Activated CD4-positive, alpha-beta T cell treated with anti-CD3 and anti-CD28 coated beads for 36 hours (primary cell): ENCODE measurements at places on chromosomes 6 and 20. TPM values are rescaled to one million over a fixed set of nuclear protein-coding genes. Genes with fewer than 3 reads are reported as not detected.

DNA sequence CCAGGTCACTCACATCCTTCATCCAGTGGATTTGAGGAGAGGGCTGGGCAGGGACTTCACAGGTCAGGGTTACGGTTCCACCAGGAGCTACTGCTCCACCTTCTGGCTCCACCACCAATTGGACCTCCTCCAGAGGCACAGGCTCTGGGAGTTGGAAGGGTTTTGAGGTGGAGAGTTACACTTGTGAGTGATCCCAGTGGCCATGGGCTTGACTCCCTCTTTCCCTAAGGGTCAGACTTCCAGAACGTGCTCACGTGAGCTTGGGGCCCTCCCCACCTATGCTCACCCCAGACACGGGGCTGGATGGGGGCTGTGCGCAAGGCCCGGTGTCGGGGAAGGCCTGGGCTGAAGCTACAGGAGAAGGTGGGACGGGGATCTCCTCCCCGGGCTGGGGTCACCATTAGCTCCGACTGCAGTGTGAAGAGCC lies 1.5 kb downstream of the AGER start:
- no peak for DNase-seq

DNA sequence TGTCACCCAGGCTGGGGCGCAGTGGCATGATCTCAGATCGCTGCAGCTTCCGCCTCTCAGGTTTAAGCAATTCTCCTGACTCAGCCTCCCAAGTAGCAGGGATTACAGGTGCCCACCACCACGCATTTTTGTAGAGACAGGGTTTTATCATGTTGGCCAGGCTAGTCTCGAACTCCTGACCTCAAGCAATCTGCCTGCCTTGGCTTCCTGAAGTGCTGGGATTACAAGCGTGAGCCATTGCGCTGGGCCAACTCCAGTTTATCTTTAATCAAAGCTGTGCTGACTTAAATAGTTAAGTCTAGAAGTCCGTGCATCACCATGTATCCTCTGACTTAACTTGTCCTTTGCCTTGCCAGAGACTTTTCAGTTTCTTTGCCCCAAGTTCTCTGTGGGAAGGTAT lies 224.3 kb downstream of the TMEM242 start:
- DNase-seq: no peak

DNA sequence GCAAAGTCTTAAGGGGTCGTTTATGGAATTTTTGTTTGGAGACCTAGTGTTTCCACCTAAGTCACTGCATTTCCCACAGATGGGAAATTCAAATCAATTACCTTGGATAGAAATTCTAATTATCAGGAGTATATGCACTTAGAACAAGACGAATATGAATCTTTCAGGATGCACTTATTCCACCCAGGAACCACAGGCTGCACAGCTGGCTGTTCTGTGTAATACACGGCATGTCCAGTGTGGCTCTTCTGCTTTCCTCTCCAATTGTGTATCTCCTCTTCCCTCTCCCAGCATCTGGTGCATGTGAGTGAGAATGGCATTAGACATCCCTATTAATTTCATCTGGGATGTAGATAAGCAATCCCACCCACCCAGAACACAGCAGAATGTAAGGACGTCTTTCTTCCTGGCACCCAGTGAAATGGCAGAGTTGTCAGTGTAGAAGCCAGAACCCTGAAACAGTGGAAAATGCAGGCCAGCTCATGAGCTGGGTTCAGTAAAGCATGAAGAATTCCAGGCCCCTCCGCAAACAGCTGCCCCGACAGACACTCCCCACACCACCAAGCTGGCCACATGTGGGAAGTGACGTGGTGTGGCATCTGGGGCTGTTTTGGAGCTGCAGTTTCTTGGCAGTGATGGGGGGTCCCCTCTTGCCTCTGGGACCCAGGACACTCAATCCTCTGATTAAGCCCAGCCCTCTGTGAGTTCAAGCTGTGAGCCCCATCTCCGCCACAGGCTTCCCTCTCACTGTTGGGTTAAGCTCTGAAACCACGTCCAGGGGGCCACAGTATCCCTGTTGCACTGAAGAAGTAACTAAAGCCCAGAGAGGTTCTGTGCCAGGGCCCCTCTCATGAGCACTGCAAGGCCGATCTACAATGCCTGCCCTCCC lies 180.1 kb upstream of the CST7 start:
- DNase-seq: no peak

DNA sequence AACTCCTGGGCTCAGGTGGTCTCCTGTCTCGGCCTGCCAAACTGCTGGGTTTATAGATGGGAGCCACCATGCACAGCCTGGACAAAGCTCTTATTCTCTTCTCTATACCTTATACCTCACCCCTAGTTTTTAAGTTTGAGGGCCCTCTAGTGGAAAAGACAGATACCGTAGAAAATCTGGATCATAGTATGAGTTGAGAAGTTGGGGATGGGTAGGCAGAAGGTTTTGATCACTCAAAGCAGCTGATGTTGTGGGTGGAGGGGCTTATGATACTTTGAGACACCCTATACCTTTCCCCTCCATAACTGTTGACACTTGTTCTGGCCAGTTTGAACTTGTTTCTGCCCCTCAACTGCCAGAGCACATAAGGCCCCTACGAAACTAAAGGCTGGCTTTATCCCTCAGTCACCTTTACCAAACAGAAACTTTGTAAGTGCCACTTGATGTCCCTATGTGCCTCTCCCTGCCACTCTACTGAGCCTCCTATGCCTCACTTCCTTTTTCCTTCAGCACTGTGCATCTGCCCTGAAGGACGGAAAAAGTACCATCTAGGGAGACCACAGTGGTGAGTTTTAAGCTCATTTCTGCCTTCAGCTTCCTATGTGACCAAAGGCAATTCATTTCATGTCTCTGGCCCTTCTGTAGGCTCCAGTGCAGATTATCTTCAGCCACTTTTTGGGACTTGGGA lies 28.6 kb downstream of the RALY start:
- no peak for DNase-seq

- no peak for DNase-seq
Observed at GRCh38 chr20:8250539-8251200, 118.6 kb downstream of the PLCB1 start.

- DNase-seq: no peak
Observed at GRCh38 chr6:106702451-106703110, 73.2 kb downstream of the QRSL1 start.

DNA sequence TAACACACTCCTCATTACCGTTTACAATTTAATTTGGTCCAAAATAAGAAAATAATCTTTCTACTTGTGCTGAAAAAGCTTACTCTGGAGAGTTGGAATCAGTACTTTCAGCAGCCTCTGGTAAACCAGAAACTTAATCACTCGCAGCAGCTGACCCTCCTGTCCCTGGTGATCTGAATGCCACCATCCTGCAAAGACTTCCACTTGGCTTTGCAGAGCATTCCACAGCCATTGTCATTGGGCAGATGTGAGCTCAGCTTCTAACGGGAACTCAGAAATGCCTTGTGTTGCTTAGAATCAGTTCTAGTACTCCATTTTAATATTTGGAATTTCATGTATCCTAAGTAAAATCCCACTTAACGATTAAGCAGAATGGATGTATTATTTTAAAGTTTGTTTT lies 59.7 kb downstream of the PHACTR1 start:
- DNase-seq: no peak

DNA sequence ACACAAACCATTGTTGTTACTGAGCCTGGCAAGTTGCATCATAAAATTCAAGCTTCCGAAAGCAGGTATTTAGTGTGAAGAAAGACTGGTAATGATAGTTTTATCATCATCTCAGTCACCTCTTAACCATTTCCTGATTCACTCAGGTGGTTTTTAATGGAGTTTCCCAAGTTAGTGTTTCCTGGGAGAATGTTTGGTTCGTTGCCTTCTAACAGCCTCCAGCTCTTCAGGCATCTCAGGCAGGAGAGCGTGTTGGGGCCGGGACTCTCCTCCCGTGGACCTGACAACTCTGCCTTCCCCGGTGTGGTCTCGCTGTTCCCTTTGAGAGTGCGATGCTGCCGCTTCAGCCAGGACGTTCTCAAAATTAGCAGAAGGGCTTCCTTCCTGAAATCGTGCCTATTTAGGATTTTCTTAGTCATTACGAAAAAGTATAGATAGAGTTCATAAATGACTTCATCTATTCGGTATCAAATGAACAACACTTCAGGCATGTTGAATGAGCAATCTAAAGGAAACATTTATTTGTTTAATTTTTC lies 105.0 kb upstream of the QKI start:
- DNase-seq: no peak

- no peak for DNase-seq
Observed at GRCh38 chr6:125220712-125221111, 67.1 kb downstream of the TPD52L1 start.

DNA sequence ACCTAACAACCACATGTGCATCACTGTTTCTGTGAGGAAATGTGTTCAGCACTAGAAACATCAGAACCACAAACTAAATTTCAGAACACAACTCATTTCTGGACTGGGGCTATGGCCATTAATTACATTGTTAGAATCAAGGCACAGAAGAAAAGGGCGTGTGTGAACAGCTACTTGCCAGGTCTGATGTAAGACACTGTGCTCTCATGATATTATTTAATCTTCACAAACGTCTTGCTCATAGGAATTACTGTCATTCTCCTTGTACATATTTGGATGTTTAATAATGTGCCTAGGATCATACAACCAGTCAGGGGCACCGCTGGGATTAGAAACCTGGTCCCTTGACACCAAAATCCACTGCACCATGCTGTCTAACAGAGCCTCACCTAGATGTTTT lies 14.8 kb downstream of the ADGRF1 start:
- DNase-seq: no peak

- no peak for DNase-seq
Observed at GRCh38 chr6:3222506-3223038, 4.9 kb downstream of the TUBB2B start.

GRCh38 chr6:5995949-5996713 lies 10.6 kb downstream of the NRN1 start:
- DNase-seq: peak; percentile 44

DNA sequence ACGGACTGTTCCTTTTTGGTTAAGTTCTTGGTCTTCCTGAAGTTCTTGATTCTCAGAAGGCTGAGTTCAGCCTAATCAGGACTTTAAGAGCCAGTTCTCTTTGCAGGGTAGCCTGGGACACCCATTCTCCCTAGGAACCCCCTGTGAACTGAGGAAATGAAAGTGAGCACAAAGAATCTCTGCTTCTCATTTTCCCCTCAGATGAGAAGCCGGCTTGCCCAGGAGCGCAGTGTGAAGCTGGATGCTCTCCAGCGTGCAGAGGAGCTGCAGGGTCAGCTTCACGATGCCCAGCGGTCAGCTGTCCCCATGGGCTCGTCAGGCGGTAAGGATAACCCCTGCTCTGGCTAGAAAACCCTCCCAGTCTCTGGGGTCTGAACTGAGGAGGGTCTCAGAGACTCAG lies 34.0 kb downstream of the CD164 start:
- DNase-seq: no peak

DNA sequence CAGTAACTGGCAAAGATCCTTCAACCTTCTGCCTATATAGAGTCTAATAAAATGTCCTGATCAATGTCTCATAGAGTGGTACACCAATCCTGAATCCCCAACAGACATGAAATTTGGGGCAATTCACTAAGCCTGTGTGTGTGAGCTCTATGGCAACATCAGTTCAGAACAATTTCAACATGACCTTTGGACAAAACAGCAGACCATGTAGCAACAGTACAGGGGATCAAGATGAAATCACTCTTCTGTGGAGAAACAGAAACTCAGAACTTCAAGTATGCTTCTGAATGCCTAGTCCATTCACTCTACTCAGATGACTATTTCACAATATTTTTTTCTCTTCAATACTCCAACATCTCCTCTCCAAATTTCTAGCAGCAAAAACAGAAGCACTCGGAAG lies 49.1 kb upstream of the OPRM1 start:
- DNase-seq: no peak

- no peak for DNase-seq
Observed at GRCh38 chr6:138372711-138373463, 4.8 kb upstream of the SMIM28 start.

GRCh38 chr6:76014626-76015530 lies 57.6 kb downstream of the IMPG1 start:
- DNase-seq: no peak

- no peak for DNase-seq
Observed at GRCh38 chr6:80469977-80470376, 363.5 kb downstream of the BCKDHB start.

- peak; percentile 25 for DNase-seq
Observed at GRCh38 chr6:84773431-84774156, 9.2 kb upstream of the TBX18 start.

- no peak for DNase-seq
Observed at GRCh38 chr20:53174454-53174853, 202.3 kb downstream of the TSHZ2 start.

DNA sequence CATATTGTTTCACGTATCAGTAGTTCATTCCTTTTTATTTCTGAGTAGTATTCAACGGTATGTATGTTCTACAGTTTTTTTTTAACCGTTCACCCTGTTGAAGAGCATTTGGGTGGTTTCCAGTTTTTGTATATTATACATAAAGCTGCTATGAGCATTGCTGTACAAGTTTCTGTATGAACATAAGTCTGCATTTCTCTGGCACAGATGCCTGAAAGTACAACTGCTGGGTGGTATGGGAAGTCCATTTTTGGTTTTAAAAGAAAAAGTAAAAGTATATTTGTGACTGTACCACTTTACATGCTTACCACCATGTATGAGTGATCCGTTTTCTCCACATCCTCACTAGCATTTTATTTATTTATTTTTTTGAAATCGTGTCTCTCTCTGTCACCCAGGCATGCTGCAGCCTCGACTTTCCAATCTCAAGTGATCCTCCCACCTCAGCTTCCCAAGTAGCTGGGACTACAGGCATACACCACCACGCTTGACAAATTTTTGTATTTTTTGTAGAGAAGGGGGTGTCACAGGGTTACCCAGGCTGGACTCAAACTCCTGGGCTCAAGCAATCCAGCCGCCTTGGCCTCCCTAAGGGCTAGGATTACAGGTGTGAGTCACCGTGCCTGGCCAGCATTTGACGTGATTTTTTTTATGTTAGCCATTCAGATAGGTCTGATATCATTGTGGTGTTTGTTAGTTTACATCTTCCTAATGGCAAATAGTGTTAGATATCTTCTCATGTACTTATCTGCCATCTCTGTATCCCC lies 11.0 kb upstream of the SIM1 start:
- DNase-seq: no peak

GRCh38 chr6:3432416-3432815 lies 24.4 kb downstream of the SLC22A23 start:
- DNase-seq: no peak

- DNase-seq: no peak
Observed at GRCh38 chr6:121984956-121985355, 414.5 kb upstream of the HSF2 start.

Gene MOG
- total RNA-seq: not detected

Gene CYP39A1
- not detected for total RNA-seq

Gene SYNDIG1
- not detected for total RNA-seq

Gene MOXD1
- total RNA-seq: not detected

Gene C6orf163
- total RNA-seq: 1.5 TPM

Gene FILIP1
- total RNA-seq: not detected

Gene KIF13A
- total RNA-seq: 0.07 TPM

Gene ECT2L
- total RNA-seq: not detected

Gene TRERF1
- total RNA-seq: 12.2 TPM

Gene DPPA5
- total RNA-seq: not detected

Gene ZSWIM3
- 4.2 TPM for total RNA-seq
